Keratinocyte (primary cell): ENCODE measurements at places on chromosomes 3 and 15. TPM values are rescaled to one million over a fixed set of nuclear protein-coding genes. Genes with fewer than 3 reads are reported as not detected.
A peak's percentile ranks its signal among the peaks of the same experiment; 100 is the strongest.

DNA sequence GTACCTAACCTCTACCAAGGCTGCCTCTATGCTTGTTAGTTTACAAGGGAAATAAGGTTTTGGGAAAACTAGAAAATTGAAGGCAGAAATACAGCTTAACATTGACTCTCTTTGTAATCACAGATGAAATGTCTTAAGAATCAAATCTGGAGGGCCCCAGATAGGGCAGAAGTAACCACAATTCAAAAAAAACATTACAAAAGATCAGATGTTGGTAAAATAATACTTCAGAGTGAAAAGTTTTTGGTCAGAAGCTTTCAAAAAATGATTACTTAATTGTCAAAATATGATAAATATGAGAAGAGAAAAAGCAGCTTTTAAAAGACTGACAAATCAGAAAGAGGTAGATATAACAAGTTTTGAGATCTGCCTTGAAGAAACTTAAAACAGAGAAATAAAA is 425.1 kb upstream of the NECTIN3 start:
- no peak for DNase-seq

- DNase-seq: no peak
Observed at GRCh38 chr3:148922467-148922866, 57.4 kb downstream of the CPA3 start.

DNA sequence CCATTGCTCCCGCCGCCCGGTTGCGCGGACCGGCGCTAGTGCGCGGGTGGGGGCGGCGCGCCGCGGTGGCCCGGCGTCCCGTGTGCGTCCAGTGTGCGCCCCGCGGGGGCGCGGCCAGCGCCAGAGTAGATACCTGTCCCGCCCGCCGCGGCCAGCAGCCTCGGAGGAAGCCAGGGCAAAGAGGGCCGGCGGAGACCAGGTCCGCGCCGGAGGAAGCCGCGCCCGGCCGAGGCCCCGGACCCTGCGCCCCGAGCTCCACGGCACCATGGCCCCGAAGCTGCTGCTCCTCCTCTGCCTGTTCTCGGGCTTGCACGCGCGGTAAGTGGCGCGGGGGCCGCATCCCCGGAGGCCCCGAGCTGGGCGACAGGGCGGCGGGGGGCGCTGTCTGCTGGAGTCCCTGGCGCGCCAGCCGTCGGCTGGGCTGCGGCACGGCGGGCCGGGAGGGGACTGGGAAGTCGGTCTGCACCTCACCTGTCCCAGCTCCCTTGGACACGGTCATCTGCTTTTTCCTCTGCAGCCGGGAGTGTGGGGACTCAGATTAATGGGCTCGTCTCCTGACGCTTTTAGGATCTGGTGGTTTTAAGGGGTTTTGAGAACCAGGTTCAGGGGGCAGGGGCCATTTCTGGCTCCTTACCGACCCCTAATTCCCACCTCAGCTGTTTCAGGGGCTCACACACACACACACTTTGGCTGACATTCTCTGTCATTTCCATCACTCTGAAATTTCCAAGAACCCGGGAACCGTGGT is 464 bp downstream of the GABRG3 start:
- no peak for DNase-seq

DNA sequence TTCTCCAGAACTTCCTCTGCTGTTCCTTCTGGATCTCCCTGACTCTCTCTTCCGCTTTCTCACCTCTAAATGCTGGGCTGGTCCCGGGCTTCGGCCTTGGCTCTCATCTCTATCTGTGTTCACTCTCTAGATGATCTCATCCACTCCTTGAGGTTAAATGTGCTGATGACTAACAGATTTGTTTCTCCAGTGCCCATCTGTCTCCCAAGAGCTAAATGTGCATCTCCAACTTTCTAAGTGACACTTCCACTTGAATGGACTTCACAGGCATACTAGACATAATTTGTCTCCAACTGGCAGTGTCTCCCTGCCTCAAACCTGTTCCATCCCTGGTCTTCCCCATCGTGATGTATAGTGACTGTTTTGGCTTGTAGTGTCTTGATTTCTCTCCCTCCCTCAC is 95.3 kb downstream of the ITPR1 start:
- DNase-seq: peak; percentile 9

DNA sequence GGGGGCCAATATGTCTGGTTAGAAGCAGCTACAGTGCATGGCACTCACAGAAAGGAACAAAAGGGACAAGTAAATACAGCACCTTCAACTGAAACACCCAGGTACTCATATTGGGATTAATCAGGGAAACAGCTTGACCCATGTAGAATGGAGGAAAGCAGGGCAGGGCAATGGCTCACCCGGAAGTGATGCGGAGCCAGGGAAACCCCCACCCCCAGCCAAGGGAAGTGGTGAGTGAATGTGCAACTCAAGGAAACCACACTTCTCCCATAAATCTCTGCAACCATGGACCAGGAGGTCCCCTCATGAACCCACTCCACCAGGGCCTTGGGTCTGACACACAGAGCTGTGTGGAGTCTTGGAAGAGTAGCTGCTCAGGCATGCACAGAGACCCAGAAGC is 117.1 kb downstream of the MTHFS start:
- no peak for DNase-seq

DNA sequence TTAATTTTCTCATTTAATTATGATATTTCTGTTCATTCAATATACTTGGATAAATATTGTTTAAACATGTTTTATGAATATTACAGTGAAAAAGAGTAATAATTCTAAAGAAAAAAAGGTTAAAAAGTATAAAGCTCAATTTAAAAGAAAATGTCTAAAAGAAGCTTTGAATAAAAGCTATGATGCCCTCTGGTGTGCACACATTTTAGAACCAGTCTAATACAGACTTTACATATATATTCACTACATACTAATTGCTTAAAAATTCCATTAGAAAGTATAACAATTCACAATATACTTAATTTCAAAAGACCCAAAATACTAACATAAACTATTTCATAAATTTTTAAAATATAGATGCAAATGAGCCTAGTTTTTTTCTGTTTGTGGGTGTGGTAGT is 909.1 kb upstream of the ROBO1 start:
- no peak for DNase-seq

DNA sequence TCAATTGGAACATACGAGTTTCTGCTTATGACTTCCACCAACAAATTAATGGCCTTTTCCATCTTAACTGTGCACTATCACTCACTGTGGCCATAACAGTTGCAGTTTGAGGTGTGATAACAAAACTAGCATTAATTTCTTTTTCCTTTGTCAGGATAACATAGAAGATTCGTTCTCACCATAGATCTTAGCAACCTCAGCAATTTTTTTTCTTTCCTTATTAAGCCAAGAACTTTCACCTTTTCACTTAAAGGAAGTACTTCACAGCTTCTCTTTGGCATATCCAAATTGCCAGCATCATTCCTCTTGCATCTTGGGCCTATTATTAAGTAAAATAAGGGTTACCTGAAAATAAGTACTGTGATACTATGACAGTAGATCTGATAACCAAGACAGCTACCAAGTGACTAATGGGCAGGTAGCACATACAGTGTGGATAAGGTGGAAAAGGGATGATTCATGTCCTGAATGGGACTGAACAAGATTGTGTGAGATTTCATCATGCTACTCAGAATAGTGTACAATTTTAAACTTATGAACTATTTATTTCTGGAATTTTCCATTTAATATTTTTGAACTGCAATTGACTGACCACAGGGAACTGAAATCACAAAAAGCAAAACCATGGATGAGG is 46.6 kb downstream of the CEP70 start:
- DNase-seq: no peak

CLRN1 gene
- polyA plus RNA-seq: not detected in 3 replicates

MRPL47 gene
- 39.0 to 80.8 TPM (median 45.1 TPM) in 3 replicates for polyA plus RNA-seq
